Cardiac muscle cell (in vitro differentiated cells and primary cell): ENCODE measurements at places on chromosomes 5 and 9. TPM values are rescaled to one million over a fixed set of nuclear protein-coding genes. Genes with fewer than 3 reads are reported as not detected.

The OCLN gene
- polyA plus RNA-seq: 4.0 and 4.4 TPM in 2 replicates

The SLC4A9 gene
- 0.06 TPM in 1 of 2 replicates, not detected in the other for polyA plus RNA-seq

The CTNNAL1 gene
- polyA plus RNA-seq: 102 and 115 TPM in 2 replicates

The SH3RF2 gene
- 38.3 and 59.3 TPM in 2 replicates for polyA plus RNA-seq
